Kidney tubule cell (primary cell): ENCODE measurements at places on chromosomes 5 and 9.

- peak; percentile 38 for DNase-seq
These were observed 122.3 kb downstream of the MAST4 start for GRCh38 chr5:66718374-66719002.

DNA sequence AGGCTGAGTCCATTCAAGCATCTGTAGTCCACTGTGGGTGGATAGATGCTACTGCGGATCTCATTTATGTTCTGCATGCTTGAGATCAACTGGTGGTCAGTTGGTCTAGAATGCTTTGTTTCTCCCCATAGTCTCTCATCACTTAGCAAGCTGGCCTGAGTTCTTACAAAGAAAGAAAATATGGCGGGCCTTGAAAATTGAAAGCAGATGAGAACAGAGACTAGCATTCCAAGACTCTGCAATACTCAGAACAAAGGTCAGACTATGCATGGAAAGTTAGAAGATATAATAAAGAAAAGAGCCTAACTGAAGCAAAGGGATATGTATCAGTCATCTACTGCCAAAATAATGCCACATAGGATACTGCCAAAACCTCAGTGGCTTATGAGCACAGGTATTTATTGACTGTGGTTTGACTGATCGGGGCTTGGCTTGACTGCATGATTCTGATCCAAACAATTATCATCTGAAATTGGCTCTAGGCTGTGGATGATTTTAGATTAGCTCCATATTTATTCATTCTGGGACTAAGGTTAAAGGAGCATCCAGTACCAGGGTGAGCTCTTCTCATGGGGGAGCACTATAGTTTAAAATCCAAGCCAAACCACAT is 258.9 kb downstream of the TAF11L14 start:
- no peak for DNase-seq

GRCh38 chr9:110141227-110141793 is 66.6 kb downstream of the C9orf152 start:
- peak; percentile 99 for DNase-seq

- peak; percentile 50 for DNase-seq
These were observed 1.4 kb upstream of the SUSD1 start for GRCh38 chr9:112176524-112176923.

DNA sequence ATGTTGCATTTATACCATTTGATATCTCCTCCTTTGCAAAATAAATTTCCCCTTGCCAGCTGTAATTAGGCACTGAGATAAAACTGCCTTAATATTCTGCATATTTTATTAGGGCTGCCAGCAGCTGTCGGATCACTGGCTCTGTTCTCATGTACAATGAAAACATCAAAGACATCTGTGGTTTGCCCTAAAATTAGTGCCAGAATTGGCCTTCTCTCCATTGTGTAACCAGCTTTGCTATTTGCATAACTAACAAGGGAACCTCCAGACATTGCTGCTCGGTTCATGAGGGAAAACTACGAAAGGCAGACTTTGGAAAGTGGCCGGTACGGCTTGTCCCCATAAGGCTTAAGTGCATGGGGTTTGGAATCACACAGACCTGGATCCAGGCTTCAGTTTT is 45.5 kb upstream of the KIF2A start:
- no peak for DNase-seq

DNA sequence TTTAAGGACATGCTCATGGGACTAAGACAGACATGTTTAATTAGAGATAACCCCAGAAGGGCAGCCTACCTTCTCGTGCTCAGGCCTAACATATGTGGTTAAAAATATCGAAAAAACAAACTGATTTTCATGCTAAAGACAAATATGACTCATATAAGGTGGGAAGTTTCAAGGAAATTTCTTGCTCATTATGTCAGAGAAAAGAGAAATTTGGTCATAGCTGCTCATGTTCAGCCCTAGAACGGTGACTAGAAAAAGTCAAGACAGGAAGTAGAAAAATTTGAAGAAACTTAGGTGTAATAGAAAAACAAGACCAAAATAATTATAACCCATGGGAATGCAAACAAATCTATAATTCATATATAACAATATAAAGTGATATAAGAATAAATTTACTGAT is 120.6 kb downstream of the PRDM9 start:
- DNase-seq = no peak

- no peak for DNase-seq
These were observed 44.9 kb upstream of the SYNPO start for GRCh38 chr5:150595466-150596031.

DNA sequence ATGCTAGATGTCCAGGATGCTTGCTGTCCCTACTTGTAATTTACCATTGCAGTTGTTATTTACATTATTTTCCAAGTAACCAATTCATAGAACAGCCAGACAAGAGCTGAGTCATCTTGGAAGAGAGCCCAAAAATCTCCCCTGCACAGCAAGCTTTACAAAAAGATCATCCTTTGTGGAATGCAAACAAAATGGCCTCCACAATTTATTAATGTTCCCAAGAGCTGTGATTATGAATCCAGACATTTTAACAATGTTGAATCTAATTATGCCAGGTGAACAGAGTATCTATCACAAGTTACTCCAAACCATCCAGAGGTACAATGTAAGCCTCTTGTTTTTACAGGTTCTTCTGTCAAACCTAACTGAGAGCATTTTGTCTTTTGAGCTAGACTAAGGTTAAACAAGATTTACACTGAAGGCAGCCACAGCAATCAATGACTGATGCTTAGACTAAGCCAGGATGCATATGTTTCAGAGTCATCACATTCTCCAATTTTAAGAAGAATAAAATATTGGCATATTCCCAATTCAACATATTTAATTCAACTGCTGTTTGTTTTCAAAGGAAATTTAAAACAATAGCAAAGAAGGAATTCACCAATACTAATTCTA is 95.3 kb upstream of the SLC12A2 start:
- DNase-seq = peak; percentile 76

DNA sequence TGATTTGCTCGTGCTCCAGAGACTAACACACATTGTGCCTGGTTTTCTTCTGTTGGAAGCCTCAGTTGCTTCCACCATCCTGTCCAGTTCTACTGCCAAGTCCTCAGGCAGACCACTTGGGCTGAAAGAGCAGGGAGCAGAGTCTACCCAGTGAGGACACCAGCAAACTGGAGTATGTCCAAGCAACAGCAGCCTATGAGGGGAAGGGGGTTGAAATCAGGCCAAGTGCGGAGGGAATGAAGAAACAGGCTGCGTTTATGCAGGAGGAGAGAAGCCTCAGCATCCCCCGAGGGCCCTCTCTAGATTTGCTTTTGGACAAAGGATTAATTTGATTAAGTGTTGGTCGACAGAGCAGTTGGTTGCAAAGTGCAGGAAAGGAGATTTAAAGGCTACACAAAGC is 14.5 kb downstream of the DOCK2 start:
- no peak for DNase-seq

DNA sequence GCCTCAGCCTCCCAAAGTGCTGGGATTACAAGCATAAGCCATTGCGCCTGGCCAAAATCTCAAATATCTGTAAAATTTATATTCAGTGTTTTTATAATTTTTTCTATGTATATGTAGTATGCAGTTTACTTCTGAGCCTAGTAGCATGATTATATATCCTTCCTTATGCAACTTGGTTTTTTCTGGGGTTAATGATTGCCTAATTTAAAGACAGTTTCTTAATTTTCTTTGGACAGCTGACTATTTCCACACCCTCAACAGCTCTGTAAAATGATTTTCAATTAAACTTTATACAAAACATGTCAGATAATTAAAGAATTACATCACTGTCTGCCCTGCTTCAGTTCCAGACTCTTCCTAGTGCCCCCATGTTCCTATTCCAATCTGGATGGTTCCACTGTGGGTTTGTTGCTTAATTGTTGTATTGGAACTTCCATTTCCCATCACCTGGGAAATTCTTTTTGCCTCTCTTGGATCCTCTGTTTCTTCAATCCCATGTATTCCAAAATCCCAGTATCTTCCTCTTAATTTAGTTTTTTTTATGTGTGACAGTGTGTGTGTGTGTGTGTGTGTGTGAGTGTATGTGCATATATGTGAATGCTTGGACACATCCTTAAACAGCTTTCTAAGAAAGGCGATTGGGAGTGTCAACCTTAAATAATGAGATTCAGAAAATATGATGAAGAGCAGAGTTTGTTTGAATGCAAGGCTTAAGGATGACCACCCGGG is 53.2 kb downstream of the C5orf22 start:
- no peak for DNase-seq

GRCh38 chr9:84996029-84996428 is 326.5 kb downstream of the NTRK2 start:
- DNase-seq = peak; percentile 43
